Skeletal muscle tissue (tissue), 5 donors: ENCODE measurements at places on chromosomes 3 and 15. TPM values are rescaled to one million over a fixed set of nuclear protein-coding genes. Genes with fewer than 3 reads are reported as not detected.

CPNE4 gene
- total RNA-seq = not detected

C3orf52 gene
- 3.7 TPM for total RNA-seq

TLNRD1 gene
- total RNA-seq = 5.7 TPM

B3GNT5 gene
- 4.2 TPM for total RNA-seq

ZFYVE19 gene
- total RNA-seq = 19.8 TPM

KBTBD12 gene
- total RNA-seq = 13.6 TPM

LOXL1 gene
- 7.8 TPM for total RNA-seq

AHSG gene
- total RNA-seq = 0.52 TPM

FHIT gene
- total RNA-seq = 4.2 TPM

ATG3 gene
- 24.5 TPM for total RNA-seq

NUSAP1 gene
- 25.1 TPM for total RNA-seq

CCDC39 gene
- not detected for total RNA-seq

GRIP2 gene
- 8.9 TPM for total RNA-seq

ITIH1 gene
- under 0.01 TPM for total RNA-seq

VIPR1 gene
- total RNA-seq = 1.6 TPM

A4GNT gene
- total RNA-seq = not detected

PLAAT1 gene
- total RNA-seq = 14.6 TPM

GASK1A gene
- total RNA-seq = 12.0 TPM
